ENCODE measurements at places on chromosomes 12 and 14. TPM values are rescaled to one million over a fixed set of nuclear protein-coding genes. Genes with fewer than 3 reads are reported as not detected.

Gene OASL
- 0.73 TPM for total RNA-seq

Gene KRT77
- total RNA-seq: not detected

Gene HRK
- total RNA-seq: under 0.01 TPM

Gene GNPTAB
- total RNA-seq: 22.3 TPM

Gene ADSS1
- total RNA-seq: 0.39 TPM

Gene RAPGEF3
- 7.4 TPM for total RNA-seq

Gene ANO2
- total RNA-seq: not detected

Gene VDR
- total RNA-seq: 10.7 TPM

Gene ENDOU
- 0.37 TPM for total RNA-seq

Gene PIK3C2G
- not detected for total RNA-seq

Gene KRT73
- total RNA-seq: not detected

Gene SELPLG
- total RNA-seq: 0.98 TPM

Gene NT5DC3
- 11.7 TPM for total RNA-seq

Gene CD4
- total RNA-seq: 0.73 TPM

Gene ZDHHC22
- not detected for total RNA-seq

Gene HCAR2
- under 0.01 TPM for total RNA-seq

Gene GPRC5D
- total RNA-seq: not detected

Gene REM2
- total RNA-seq: not detected

Gene RTN1
- under 0.01 TPM for total RNA-seq

Gene KRT80
- total RNA-seq: under 0.01 TPM
